ENCODE measurements at places on chromosomes 3 and 15.
A peak's percentile ranks its signal among the peaks of the same experiment; 100 is the strongest.

DNA sequence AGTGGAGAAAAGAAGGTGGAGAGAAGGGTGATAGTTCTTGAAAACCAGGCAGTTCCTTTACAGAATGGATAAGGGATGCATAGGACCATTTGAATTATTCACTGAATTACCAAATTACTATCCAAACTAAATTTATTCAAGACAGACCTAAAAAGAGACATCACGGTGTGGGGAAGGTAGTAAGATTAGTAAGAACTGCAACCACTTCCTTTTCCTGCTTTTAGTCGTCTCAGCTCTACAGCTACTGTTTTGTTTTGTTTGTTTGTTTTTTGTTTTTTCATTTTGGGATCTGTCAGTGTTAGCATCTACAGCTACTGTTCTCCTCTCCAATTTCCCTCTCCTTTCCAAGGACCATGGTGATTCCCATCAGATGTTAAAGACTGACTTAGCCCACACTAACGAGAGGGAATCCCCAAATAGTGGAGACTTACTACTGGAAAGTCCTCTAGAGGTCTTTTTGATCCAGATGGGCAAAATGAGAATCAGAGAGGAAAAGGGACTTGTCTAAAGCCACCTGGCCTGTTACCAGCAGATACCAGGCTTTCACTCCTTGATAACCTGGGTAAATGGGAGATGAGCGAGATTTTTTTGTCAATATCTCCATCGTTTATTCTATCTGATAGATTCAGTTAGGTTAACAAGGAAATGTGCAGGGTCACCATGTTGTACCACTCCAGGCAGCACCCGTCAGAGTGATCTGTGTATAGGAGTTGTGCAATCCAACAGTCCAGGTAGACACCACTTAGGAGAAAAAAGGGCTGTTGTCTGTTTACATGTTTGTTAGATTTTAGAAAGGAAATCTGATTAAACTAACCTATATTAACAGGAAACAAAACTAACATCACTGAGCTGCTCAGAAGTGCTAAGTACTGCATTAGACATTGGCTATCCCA is 6.0 kb downstream of the HCLS1 start:
- DNase-seq, result no peak

DNA sequence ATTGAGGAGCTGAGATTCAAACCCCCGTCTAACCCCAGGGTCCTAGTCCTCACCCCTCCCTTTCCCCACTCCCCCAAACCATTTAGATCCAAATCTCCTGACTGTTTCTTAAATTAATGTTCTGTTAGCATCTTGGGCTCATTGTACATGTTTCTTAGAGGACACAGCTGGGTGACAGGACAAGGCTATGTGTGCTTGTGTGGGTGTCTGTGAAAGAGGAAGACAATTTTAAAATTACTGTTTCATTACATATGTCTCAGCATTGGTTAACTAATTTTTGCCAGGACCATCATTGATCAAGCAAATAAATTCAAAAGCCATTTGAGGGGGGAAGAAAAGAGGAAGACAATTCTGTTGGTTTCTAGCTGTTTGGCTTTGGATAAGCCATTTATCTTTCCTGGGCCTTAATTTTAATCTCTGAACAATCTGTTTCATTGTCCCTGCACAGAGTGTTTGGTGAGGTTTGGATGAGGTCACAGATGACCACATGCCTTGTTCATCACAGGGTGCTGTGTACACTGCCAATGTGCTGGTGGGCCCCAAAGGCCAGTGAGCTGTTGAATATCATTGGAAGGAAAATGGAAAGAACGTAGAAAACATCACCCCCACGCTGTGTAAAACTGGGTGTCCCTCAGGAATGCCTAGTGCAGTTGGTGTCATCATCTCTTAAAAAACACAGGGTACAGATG is 51.9 kb downstream of the RPLP1 start:
- no peak for DNase-seq

- DNase-seq, result no peak
Measured at GRCh38 chr15:35810007-35810406, 264.0 kb upstream of the DPH6 start.

GRCh38 chr3:76028774-76029173 is 243.4 kb upstream of the ZNF717 start:
- DNase-seq, result no peak

- DNase-seq, result no peak
Measured at GRCh38 chr15:43286074-43286473, 19.3 kb upstream of the TGM5 start.

- DNase-seq, result no peak
Measured at GRCh38 chr3:43394041-43394554, 107.8 kb downstream of the SNRK start.

GRCh38 chr3:99021466-99021865 is 120.0 kb upstream of the DCBLD2 start:
- DNase-seq, result no peak

DNA sequence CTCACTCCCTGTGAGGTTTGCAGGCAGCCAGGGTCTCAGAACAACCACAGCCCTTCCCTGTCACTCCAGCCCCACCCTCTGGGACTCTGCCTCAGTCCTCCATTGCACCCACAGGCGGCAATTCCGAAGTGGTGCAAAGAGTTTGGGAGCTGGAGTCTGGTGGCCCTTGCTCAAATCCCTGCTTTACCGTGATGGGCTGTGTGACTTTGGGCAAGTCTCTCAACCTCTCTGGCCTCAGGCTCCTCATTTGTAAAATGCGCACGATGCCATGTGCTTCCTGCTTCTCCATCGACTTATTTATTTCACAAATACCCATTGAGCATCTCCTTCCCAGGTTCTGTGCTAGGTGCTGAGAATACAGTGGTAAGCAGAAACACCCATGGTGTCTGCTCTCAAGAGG is 7.3 kb upstream of the ATP2B2 start:
- no peak for DNase-seq

GRCh38 chr15:52714968-52715367 is 35.8 kb upstream of the ATOSA start:
- peak; percentile 80 for DNase-seq

DNA sequence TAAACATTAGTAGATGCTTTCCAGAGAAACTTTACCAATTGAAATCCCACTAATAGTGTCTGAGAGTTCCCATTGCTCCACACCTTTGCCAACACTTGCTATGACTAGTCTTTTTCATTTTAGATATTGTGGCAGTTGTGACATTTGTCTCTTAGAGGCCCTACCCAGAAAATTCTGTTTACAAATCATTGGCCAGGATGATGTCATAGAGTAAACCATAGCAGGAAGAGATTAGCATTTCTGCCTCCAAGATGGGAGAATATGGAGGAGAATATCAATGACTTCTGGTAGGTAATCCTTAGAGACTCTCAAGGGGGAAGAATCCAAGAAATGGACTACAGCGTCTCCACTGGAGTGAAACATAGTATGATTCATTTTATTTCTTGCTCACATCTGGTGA is 291.0 kb upstream of the CNTN3 start:
- DNase-seq, result no peak

GRCh38 chr15:90879730-90880366 is 4.5 kb upstream of the FES start:
- DNase-seq, result no peak

DNA sequence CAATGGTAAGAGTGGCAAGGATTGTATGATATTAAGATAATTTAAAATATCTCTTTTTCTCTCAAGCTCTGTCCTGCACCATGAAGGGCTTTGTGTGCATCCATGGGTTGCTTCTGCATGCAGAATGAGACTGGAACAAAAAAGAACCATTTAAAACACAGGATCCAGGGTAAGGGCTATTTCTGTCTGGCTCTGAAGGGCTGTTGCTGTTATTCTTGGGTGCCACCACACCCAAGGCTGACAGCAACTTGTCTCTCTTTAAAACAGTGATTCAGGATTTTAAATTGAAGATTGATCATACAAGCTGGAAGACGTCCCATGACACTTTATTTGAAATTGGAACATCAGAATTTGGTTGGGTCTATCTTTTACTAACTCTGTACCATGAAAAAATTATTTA is 268.8 kb upstream of the CNTN3 start:
- DNase-seq, result no peak

GRCh38 chr3:186511245-186511644 is 32.9 kb downstream of the CRYGS start:
- DNase-seq, result no peak

DNA sequence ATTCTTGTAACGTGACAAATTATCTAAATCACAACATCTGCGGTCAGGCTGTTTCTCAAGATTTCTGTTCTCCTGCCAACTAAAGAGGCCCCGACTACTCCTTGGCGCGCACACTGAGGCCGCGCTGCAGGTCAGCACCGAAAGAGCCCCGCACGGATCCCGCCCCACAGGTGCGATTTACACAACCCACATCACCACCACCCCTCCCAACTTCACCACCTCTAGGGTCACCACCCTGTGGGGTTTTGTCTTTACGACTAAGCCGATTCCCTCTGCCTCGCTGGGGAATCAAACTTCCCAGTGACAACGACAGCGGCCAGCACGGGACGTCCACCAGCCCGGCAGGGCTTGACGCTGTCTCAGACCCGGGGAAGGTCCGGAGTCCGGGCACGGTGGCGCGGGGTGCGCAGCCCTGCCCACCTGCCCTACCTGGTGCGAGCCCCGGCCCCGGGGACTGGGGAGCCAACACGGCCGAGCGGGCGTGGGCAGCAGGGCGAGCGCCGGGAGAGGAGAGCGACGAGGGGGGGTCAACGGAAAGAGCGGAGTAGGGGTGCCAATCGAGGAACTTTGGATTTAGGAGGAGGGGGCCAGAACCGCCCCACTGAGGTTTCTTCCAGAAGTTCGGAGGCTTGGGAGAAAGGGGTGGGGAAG is 764 bp downstream of the UACA start:
- DNase-seq, result peak; percentile 45

DNA sequence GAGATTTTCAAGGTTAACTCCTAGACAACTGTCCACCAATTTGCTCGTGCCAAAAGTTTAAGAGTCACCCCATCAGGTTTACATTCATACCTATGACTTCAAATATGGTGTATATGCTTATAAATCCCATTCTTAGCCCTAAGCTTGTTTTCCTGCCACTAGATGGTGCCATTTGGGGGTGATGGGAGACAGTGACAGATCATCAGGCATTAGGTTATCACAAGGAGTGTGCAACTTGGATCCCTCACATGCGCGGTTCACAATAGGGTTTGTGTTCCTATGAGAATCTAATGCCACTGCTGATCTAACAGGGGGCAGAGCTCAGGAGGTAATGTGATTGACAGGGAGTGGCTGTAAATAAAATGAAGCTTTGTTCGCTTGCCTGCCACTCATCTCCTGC is 182.7 kb downstream of the CNTN6 start:
- DNase-seq, result peak; percentile 58

GRCh38 chr3:165404357-165405027 is 208.3 kb upstream of the SLITRK3 start:
- no peak for DNase-seq

- DNase-seq, result no peak
Measured at GRCh38 chr3:157871248-157871647, 235.0 kb downstream of the SHOX2 start.

DNA sequence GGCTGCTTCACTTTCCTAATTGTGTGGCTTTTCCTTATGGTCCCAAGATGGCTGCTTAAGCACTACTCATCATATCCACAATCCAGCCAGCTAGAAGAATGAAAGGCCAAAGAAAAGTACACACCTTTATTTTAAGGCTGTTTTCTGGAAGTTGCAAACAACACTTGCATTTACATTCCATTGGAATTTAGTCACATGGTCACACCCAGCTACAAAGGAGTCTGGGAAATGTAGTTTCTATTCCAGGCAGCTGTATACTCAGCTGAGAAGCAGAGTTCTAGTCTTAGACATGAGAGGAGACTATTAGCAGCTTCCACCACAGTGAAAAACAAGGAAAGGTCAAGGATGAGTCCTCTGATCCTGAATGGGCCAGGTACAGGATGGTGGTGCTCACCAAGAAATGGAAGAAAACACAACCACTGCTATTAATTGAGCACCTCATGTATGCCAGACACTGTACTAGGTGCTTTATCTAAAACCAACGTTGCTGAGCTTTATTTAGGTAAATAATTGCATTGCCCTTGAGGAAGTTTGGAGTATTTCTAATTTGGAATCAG is 28.0 kb upstream of the ATG7 start:
- DNase-seq, result no peak

DNA sequence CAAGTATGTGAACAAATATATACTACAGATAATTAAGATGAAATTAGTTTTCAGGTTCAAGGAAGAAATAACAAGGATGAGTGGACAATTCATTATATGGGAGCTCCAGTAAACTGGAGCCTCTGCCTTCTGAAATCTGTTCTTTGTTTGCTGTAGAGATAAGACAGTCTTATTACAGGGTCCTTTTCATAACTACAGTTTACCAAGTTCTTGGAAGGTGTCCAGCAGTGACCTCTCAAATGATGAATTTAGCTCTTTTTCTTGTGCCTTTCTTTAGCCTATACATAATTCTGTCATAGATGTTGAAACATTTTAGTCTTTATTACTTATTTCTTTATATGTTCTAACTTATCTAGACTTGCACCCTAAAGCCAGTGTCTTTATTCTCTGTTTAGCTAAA is 89.7 kb upstream of the GBE1 start:
- DNase-seq, result no peak

DNA sequence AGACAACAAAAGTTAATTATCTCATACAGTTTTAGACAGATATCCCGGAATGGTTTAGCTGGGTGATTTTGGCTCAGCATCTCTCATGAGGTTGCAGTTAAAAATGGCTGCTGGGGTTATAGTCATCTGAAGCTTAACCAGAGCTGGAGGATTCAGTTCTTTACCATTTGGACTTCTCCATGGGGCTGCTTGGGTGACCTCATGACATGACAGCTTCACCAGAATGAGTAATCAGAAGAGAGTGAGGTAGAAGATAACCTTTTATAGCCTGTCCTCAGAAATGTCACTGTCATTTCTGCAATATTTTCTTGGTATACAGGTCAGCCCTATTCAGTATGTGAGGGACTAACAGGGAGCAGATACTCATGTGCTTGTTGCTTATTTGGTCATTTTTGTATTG is 30.9 kb downstream of the TFG start:
- DNase-seq, result no peak

GRCh38 chr3:123782488-123782887 is 101.6 kb downstream of the MYLK start:
- DNase-seq, result no peak

DNA sequence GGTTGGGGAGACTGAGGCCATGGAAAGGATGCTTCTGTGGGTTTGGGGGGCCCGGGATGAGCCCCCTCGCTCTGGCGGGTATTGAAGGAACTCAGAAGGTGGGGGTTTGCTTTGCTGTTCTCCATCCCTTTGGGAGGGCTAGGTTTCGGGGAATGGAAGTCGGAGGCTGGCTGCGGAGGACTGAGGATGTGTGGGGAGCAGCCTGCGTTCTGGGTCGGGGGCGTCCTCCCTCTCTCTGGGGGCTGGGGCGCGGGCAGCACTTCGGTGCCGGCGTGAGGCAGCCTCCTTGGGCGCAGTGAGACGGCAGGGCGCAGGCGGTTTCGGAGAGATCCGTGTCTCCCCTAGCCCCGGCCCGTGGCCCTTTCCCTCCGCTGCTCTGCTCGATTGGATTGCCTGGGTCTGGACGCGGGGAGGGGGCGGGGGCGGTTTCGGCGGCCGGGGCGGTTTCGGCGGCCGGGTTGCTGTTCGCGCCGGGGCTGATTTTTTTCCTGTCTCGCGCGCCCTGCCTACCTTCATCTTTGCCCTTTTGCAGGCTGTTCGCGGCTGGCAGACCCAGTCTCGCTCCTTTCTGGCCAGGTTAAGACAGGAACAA is 1.4 kb downstream of the PTPRG start:
- DNase-seq, result peak; percentile 7
